ENCODE measurements at places on chromosomes 12 and 14. TPM values are rescaled to one million over a fixed set of nuclear protein-coding genes. Genes with fewer than 3 reads are reported as not detected.
A peak's percentile ranks its signal among the peaks of the same experiment; 100 is the strongest.

Gene DYRK2
- 35.5 TPM for total RNA-seq

DNA sequence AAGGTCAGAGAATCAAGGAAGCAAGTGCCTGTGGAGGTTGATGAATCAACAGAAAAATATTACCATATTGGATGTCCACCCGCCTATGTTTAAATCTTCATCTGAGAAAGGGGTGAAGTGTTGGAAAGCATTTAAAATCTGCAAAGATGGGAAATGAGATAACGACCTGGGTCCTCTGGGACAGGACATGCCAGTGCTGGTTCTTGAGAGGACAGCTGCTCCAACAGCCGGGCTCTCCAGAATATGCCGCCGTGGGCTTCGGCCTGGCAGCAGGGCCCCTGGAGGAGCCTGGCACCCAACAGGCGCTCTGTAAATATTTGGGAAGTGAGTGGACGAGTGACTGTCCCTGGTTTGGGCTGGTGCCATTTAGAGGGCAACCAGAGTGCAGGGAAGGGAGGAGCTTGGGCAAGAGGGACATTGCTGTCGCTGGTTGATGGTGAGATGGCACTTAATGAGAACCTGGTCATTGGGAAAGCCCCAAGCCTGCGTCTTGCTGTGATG, 129.9 kb downstream of the KCNA5 start:
- H3K4me3 ChIP-seq: no peak overlapping the region
- peaks cover 3% of the 10 kb centered on the region for H3K4me1 ChIP-seq
- no peak overlapping the region for H3K27ac ChIP-seq
- H3K36me3 ChIP-seq: no peaks in the 10 kb centered on the region

Gene GLT8D2
- 0.31 TPM for total RNA-seq

Gene RAD51AP1
- total RNA-seq: 35.8 TPM

Gene CDKN3
- 50.8 TPM for total RNA-seq

Gene KRT6C
- not detected for total RNA-seq

DNA sequence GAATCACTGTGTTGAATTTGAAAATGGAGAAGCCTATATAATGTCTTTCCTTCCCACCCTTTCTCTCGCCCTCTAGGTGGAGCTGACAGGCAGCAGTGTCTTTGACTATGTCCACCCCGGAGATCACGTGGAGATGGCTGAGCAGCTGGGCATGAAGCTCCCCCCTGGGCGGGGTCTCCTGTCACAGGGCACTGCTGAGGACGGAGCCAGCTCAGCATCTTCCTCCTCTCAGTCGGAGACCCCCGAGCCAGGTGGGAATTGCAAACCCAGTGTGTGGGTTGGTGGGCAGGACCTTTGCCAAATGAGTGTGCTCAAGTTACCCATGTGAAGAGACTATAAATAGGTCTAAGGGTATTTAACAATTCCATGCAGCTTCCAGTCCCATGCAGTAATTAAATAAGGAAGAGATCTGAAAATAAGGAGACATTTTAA, 274.7 kb downstream of the EGLN3 start:
- H3K4me3 ChIP-seq: no peak overlapping the region
- no peak overlapping the region for H3K27ac ChIP-seq
- H3K27me3 ChIP-seq: no peaks in the 10 kb centered on the region
- no peaks in the 10 kb centered on the region for H3K36me3 ChIP-seq
- H3K4me1 ChIP-seq: no peaks in the 10 kb centered on the region
- DNase-seq: peak; percentile 54

GRCh38 chr12:84696908-84697540, 215.6 kb downstream of the SLC6A15 start:
- H3K4me3 ChIP-seq: no peak overlapping the region
- no peaks in the 10 kb centered on the region for H3K4me1 ChIP-seq
- no peak for DNase-seq
- no peaks in the 10 kb centered on the region for H3K27me3 ChIP-seq
- no peaks in the 10 kb centered on the region for H3K36me3 ChIP-seq
- no peak overlapping the region for H3K27ac ChIP-seq

DNA sequence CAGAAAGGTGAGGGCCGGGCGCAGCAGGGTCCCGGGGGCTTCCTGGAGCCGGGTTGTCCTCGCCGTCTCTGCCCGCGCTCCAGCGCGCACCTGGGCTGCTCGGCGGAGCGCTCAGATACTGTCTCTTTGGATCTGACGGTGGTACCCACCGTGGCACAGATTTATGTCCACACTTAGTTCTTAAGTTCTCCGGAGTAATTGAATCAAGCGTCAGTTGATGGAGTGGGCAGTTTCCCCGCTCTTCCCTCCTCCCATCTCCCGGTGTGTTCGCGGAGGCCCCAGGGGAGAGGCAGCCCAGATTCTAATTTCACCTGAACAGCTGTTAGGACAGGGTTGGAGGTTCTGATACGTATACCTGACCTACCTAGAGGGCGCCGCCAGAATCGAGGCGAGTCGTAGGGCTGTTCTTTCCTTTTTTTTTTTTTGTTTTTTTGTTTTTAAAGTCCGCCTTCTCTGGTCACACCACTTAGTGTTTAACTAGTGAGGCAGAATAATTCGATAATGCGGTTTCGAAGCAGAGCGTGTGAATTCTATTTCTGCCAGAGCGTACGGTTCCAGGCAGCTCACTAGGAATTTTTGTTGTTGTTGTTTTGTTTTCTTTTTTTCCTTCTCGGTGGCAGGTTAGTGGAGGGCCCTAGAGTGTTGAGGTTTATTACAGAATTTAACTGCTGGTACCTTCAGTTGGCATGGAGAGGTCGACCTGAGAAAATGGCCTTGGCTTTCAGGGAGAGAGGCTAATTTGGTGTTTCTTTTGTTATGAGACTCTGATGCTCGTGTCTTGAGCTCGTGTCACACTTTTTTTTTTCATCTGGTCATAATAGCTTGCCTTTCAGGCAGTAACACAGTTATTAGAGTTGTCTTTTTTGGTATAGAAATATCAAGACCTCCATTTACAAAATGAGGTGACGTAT, 22.3 kb upstream of the GNS start:
- H3K27me3 ChIP-seq: peaks cover 70% of the 10 kb centered on the region
- no peak for DNase-seq
- peaks cover 3% of the 10 kb centered on the region for H3K36me3 ChIP-seq

DNA sequence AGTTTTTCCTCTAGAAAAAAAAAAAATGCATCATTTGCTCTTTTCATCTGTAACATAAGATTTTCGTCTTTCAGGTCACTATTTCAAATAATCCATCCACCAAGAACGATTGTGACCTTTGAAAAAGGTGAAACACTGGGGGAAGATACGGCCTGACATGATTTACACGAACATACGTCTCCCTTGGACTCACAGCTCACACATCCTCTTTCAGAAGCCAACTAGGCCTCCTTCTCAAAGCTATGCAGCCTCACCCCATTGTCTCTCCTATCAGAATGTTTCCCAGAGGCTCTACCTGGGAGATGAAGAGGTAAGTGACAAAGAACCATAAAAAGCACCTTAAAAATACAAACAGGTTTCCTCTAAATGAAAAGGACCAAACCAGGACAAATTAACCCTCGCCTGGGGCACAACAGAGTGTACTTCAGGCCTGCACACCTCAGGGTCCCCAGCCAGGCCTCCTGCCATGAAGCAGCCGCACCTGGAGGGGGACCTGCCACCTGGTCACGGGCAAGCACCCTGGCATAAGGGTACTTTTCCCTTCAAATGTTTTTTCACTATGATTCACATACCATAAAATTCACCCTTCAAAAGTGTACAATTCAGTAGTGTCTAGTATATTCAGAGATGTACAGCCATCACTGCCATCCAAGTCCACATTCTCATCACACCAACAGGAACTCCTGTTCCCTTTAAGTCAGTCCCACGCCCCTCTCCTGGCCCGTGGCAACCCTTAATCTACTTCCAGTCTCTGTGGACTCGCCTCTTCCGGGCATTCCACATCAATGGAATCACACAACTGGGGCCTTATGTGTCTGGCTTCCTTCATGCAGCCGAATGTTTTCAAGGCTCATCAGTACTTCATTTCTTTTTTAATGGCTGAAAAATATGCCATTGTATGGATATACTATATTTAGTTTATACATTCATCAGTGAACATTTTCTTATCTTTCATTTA, 5.4 kb downstream of the SLC15A4 start:
- peaks cover 60% of the 10 kb centered on the region for H3K4me1 ChIP-seq
- H3K36me3 ChIP-seq: peaks cover 47% of the 10 kb centered on the region
- no peak for DNase-seq
- H3K27me3 ChIP-seq: no peaks in the 10 kb centered on the region

DNA sequence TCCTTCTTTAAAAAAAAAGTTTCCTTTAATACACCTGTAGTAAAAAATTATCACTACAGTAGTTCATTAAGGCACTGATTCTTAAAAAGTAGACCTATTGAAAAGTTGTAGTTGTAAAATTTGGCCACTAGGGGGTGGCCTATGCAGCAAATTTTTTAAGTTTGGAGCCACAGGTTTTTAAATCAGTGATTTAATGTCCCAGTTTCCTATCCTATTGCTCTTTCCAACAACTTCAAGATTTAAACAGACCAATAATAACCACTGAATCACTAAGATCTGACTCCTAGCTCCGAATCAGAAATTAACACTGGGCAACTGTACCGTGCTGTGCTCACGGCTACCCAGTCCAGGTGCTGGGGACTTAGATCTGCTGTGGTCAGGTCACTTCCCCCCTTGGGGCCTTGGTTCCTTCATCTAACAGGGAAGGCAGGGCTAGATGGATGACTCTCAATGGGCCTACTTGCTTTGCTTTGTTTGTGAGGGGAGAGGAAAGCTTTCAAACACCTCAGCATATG, 279.3 kb downstream of the MED13L start:
- peaks cover 4% of the 10 kb centered on the region for H3K4me1 ChIP-seq
- DNase-seq: peak; percentile 65
- H3K27me3 ChIP-seq: no peaks in the 10 kb centered on the region
- no peak overlapping the region for H3K4me3 ChIP-seq

Gene UTP20
- 47.4 TPM for total RNA-seq

All from activated CD4-positive, alpha-beta T cell treated with anti-CD3 and anti-CD28 coated beads, Interleukin-2, amount 10 ng/mL, durations not matched to agents 24 days and 14 days (primary cell).